ENCODE measurements at places on chromosomes 12 and 14.

GRCh38 chr14:104765517-104765916, 12.6 kb downstream of the SIVA1 start:
- DNase-seq: no peak

- DNase-seq: no peak
Measured at GRCh38 chr12:122721057-122721545, 4.5 kb upstream of the HCAR3 start.

GRCh38 chr12:29743801-29744200, 39.9 kb downstream of the TMTC1 start:
- DNase-seq: no peak

DNA sequence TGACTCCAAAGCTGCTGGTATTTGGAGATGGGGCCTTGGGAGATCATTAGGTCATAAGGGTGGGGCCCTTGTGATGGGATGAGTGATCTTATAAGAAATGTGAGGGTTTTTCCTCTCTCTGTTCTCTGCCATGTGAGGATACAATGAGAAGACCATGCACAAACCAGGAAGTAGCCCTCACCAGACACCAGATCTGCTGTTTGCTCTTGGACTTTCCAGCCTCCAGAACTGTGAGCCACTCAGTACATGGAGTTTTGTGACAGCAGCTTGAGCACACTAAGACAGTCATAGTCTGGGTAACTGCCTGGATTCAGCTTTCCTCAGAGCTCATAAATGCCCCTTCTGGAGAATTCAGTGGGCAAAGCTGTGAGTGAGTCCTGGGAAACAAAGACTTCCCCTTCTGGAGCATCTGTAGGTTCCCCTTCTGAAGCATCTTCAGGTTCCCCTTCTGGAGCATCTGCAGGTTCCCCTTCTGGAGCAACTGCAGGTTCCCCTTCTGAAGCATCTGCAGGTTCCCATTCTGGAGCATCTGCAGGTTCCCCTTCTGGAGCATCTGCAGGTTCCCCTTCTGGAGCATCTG, 11.0 kb upstream of the PPP4R3A start:
- no peak for DNase-seq

GRCh38 chr12:132451172-132451835, 38.6 kb upstream of the FBRSL1 start:
- no peak for DNase-seq

- no peak for DNase-seq
Measured at GRCh38 chr12:85280165-85280983, at the start of gene ALX1. Gene ALX1 (plus strand): TSS chr12:85280220. CDS start chr12:85280262, 42 bp downstream.

DNA sequence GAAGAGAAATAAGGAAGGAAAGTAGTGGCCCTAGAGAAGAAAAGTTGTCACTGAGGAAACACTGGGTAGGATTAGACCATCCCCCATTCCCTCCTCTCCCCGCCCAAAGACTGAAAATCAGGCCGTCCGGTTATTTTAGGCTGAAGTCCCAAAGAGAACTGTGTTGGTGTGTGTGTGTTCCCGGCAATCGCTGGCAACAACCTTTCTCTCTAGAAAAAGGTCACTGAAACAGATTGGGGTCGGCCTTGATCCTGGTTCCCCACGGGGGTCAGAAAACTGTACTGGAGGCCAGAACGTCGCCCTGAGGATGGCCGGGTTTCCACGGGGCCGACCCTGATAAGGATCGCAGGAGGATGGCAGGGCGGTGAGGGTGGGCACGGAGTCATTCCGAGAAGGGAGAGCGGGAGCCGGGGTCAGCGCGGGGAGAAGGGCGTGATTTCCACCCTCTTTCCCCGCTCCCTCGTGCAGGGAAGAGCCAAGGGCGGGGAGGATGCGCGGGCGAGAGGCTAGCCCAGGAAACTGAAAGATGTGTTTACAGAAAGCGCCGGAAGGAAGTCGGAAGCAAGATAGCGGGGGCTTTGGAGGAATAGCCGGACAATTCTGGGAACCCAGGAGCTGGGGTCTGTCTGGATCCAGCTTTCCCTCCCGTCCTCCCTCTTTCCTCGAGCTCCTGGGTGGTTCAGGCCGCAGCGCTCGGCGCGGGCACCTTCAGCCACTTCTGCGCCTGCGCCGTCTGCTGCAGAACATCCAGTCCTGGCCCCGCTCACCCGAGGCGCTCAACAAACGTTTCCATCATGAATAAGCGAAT, 25.3 kb upstream of the SPTLC2 start:
- peak; percentile 63 for DNase-seq

- no peak for DNase-seq
Measured at GRCh38 chr12:29048787-29049186, 100.3 kb upstream of the FAR2 start.

- no peak for DNase-seq
Measured at GRCh38 chr14:95134304-95134933, 22.9 kb downstream of the DICER1 start.

GRCh38 chr12:125568306-125568705, 503.1 kb downstream of the AACS start:
- DNase-seq: no peak

GRCh38 chr12:80189241-80189640, 89.9 kb downstream of the OTOGL start:
- DNase-seq: no peak

DNA sequence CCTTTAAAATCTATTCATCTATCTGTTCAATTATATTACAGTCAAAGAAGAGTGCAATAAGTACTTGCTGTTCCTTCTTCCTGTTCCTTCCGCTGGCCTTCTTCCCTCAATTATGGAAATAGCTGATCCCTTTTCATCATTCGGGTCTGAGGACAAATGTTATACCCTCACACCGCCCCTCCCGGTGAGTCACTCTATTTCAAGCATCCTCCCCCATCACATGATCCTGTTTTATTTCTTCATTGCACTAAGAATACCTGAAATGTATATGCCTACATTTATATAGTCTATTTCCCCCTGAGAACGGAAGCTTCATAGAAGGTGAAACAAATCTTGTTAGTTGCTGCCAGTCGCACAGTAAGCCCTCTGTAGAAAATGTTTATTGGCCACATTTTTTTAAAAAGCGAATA, 2.5 kb downstream of the SLC38A1 start:
- DNase-seq: no peak

DNA sequence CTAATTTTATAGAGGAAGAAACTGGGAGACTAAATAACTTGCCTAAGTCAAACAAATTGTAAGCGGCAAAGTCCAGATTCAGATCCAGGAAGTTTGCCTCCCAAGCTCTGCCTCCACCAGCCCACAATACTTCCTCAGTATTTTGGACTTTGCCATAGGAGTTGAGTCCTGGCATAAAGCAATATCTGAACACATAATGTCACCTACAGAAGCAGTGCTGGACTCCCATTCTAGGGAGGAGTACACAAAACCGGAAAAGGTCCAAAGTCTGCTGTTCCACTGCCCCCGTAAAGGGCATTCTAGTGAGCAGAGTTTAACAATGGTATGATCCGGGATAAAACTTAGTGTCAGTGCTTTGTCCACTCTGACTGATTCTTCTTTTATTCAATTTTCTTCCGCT, 340.5 kb downstream of the FUT8 start:
- DNase-seq: no peak

DNA sequence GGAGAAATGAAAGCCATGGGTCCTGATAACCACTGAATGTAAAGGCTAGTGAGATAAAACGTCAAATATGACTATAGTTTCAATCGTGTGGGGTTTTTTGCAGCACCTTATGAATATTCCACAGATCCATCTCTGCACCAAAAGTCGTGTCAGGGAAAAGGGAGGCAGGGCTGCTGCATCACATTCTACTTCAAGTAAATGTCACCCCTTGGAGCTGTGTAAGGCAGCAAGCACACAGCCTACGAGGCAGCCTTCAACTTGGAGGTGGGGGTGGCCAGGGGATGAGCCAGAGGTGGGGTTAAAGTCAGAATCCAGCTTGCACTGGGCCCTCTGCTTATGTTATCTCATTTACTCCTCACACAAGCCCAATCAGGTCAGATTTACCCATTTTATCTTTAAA, 90.4 kb downstream of the ARMH4 start:
- no peak for DNase-seq

GRCh38 chr14:52873694-52874093, 77.2 kb downstream of the FERMT2 start:
- DNase-seq: no peak

DNA sequence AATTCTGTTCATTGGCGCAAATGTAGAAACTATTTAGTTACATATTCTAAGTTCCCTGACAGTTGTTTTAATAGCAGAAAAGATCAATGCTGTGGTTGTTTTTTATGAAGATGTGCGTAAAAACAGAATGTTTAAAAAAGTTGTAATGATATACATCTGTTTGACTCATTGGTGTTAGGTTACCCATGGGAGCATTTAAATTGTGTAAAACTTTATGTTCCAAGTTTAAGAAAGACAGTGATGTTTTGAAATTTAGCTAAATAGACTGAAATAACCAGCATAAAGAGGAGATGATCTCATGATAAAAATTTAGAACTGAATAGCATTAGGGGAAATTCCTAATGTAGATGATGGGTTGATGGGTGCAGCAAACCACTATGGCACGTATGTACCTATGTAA, 3.6 kb downstream of the PELI2 start:
- no peak for DNase-seq

DNA sequence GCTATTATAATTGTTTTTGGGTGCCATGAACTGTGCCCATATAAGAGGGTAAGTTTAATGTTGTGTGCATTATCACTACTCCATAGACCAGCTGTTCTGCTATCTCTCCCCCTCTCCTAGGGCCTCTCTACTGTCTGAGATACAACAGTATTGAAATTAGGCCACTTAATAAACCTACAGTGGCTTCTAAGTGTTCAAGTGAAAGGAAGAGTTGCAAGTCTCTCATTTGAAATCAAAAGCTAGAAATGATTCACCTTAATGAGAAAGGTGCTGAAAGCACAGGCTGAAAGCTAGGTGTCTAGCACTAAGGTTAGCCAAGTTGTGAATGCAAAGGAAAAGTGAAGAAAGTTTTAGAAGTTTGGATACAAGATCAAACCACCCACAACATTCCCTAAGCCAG, 168.0 kb downstream of the SLC16A7 start:
- no peak for DNase-seq

GRCh38 chr14:104560586-104560945, 19.0 kb upstream of the C14orf180 start:
- no peak for DNase-seq

DNA sequence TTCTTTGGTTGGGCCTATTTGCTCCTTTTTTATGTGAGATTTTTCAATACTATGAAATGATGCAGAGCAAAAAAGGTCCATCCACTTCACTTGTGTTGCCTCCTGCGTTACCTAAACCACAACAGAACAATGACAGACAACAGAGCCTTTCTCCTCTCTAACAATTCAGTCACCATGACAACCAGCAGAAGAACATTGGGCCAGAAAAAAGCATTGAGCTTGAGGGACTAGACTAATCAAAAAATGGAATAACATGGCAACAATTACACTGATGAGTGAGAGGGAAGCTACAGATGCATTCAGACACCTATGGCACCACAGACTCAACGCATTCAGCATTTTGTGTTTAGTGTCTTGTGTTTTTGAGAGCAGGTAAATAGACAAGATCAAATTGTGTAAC, 44.6 kb upstream of the PTCSC3 start:
- no peak for DNase-seq

- no peak for DNase-seq
Measured at GRCh38 chr12:22656831-22657230, 31.9 kb downstream of the ETNK1 start.

GRCh38 chr14:37422748-37423147, 172.3 kb downstream of the FOXA1 start:
- no peak for DNase-seq

DNA sequence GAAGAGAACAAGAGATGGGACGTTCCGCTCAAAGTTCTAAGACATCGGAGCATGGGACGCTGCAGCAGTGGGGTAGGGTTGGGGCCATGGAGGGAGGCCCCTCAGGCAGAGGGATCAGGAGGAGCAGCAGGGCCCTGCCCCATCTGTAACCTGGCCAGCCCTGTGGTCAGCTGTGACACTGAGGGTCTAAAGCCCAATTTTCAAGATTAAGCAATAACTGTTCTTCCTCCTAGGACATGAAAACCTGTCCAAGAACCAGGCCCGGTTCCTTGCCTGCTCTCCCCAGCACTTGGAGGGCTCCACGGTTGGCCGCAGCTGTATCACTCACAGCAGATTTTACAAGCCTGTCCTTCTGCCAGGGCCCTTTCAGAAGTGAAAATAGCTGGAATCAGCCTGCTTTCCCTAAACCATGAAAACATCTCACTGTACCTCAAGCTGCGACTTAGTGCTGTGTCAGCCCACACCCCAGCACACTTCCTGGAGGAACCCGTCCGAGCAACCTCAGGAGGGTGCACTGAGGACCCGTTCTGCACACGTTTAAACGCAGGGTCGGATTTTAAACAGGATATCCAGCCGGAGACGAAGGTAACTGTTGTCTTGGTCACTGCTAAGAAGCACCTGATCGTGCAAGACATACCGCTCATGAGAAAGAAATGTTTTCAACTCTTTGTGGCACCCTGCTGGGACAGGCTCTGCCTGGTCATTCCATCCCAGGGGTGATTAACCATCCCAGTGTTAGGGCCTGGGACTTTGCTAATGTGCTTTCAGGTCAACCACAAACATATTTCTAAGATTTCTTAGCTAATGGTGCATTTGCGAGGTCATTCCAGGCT, 201.9 kb upstream of the DIO3 start:
- DNase-seq: no peak

GRCh38 chr12:69008520-69008919, 75.5 kb upstream of the CPM start:
- DNase-seq: no peak

- DNase-seq: no peak
Measured at GRCh38 chr12:38142974-38143373, 173.6 kb upstream of the ALG10B start.

DNA sequence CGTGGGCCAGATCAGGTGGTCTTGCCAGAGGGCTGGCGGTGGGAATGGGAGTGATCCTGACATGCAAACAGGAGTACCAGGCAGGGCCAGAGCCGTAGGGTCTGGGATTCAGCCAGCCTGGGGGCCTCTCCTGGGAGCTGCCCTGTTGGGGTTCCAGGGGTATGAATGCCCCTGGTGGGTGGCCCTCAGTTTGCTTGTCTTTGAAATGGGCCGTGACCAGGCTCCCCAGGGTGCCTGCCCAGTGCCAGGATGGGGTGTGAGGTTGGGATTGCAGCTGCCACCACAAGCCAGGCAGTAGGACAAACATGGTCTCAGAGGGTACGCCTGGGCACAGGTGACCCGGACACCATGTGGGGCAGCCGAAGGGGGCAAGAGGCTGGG, 168.8 kb downstream of the KIF26A start:
- no peak for DNase-seq

GRCh38 chr12:108511633-108512540, 3.2 kb upstream of the FICD start:
- DNase-seq: peak; percentile 73

GRCh38 chr14:22296722-22297121, 292.3 kb downstream of the DAD1 start:
- no peak for DNase-seq

All from CD4-positive, alpha-beta memory T cell (primary cell).